D341Med (cell line): ENCODE measurements at places on chromosomes 5 and 9.

DNA sequence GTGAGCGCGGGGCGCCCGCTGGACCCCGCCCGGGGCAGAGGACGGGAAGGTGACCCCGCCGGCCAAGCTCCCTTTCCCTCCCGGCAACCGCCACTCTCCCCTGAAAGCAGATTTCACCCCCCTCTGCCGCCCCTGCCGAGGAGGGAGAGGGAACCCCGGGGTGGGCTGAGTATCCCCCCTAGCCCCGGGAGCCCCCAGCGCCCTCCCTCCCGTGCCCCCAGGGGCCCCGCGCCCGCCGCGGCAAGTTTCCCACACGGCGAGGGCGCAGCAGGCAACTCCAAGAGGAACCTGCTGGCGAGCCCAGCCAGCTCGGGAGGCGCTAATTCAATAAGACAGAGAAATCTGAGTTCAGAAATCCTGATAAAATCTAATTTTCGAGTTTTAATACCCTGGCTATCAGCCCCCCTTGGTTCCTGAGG lies 1.6 kb downstream of the NTNG2 start:
- DNase-seq = peak; percentile 63

DNA sequence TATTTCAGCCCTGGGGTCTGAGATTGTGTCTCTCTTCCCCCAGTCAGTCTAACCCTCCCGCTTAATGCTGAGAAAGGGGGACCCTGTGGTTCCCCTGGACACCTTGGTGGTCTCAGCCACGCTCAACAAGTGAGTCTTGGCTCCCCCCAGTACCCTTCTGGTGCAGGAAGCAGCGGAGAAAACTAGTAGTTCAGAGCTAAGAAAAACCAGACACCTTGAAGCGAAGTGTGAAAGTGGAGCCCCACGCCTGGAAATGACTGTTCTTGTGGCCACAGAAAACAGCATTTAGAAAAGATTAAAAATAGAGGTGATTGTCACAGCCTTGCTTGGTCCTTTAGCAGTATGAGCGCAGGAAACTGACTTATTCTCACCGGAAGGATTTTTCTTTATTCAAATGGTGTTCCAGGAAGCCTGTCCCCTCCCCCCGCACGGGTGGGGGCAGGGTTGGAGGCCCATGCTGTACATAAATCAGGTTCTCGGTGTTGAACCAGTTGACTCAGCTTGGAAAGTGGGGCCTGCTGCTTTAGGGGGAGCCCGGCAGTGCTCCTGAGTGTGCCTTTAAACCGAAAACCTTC lies 8.1 kb downstream of the ARPC5L start:
- no peak for DNase-seq

GRCh38 chr5:171207256-171207847 lies 101.7 kb upstream of the TLX3 start:
- DNase-seq = peak; percentile 46

GRCh38 chr9:101478444-101478843 lies 42.9 kb upstream of the ALDOB start:
- DNase-seq = no peak
